ENCODE measurements at places on chromosomes 13 and 19.

DNA sequence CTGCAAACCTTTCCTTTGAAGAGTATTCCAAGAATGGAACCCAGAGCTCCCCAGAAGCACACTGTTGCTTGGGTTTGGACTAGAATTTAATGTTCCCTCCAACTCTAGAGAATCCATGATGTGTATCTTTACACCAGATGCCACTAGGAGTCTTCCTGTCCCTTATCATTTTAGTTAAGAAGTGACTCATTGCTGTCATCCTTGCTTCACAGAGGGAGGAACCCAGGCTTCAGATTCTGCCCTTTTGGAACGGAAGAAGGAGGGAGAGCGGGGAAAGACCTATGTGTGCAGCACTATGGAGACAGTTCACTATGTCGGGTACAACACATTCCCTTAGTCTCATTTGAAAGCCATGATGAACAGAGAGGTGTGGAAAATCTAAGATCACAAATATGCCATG, 2.1 kb upstream of the ATP12A start:
- DNase-seq = no peak

DNA sequence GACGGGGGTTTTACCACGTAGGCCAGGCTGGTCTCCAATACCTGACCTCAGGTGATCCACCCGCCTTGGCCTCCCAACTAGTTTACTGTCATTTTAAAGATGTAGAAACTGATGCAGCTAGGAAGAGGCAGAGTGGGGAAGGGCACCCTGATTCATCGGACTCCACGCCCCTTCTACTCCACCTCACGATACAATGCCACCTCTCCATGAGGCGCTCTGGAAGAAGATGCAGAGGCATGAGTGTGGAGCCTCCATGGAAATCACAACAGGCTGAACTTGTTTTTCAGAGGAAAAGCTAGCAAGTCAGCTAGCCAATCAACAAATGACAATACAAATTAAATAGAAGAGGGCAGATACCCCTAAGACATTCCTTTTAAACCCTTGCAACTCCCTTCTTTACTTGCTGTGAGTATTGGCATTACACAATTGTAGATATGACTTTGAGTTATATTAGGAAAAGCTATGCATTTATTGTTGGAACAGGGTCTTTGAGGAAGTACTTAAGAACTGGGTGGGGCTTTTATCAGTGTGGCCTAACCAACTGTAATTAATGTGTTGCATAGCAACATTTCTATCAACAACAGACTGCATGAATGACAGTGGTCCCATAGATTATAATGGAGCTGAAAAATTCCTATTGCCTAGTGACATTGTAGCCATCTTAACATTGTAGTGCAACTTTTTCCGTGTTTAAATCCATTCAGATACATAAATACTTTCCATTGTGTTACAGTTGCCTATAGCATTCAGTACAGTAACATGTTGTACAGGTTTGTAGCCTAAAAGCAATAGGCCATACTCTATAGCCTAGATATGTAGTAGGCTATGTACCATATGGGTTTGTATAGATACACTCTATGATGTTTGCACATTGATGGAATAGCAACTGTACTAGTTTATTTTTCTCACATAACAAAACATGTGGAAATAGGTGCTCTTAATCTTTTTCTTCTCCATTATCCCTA, 17.6 kb downstream of the WDFY2 start:
- DNase-seq = no peak

- no peak for DNase-seq
Observed at GRCh38 chr13:113820813-113821651, 42.8 kb downstream of the GAS6 start.

DNA sequence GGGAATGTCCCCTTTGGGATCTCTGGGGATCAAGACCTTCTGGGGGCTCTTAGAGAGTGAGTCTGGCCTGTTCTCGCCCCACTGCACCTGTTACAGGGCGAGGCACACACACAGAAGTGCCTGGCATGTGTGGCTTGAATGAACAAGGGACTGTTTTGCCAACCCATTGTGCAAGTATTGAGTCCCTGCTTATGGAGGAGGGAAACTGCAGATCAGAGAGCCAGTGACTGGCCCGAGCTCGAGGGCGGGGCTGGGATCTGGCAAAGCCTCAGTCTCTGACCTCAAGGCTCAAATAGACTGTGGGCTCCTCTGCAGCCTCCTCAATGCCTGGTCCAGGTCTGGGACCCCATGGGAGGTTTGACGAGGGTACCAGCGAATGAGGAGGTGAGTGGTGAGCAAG, 5.5 kb downstream of the RAVER1 start:
- DNase-seq = no peak

GRCh38 chr13:109568339-109568818, 218.0 kb downstream of the IRS2 start:
- DNase-seq = no peak

- no peak for DNase-seq
Observed at GRCh38 chr19:4399812-4400134, 574 bp downstream of the SH3GL1 start.

- DNase-seq = no peak
Observed at GRCh38 chr19:19670070-19670551, 1.5 kb downstream of the ZNF101 start.

GRCh38 chr19:2084993-2085720, 11.0 kb downstream of the MOB3A start:
- no peak for DNase-seq

GRCh38 chr19:56710437-56710836, 38.9 kb upstream of the ZNF835 start:
- no peak for DNase-seq

All from NCI-H1436 treated with DMSO at 0.1 percent for 48 hours (cell line).